ENCODE measurements at places on chromosomes 12 and 14.

DNA sequence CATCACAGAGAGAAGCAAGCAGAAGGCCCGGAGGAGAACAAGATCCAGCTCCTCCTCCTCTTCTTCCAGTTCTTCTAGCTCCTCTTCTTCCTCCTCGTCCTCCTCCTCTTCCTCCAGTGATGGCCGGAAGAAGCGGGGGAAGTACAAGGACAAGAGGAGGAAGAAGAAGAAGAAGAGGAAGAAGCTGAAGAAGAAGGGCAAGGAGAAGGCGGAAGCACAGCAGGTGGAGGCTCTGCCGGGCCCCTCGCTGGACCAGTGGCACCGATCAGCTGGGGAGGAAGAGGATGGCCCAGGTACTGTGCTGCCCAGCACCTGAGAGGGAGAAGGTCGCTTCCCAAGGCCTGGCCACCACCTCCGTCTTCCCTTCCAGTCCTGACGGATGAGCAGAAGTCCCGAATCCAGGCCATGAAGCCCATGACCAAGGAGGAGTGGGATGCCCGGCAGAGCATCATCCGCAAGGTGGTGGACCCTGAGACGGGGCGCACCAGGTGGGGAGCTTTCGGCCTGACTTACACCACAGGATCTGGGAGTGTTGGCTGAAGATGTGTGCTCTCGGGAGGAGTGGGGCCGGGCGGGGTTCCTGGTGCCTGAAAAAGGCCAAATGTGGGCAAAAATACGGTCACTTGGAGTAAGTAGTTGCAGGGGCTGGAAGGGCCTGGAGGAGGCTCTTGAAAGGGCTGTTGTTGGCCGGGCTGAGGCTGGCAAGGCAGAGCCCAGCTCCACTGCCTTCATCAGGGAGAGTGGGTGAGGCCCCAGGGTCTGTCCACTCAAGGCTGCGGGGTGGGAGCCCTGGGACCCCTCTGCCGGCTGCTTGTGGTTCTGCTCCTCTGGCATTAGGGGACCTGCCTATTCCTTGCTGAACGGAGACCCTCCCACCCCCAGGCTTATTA is 1.4 kb downstream of the ARL6IP4 start:
- peak; percentile 8 for DNase-seq

DNA sequence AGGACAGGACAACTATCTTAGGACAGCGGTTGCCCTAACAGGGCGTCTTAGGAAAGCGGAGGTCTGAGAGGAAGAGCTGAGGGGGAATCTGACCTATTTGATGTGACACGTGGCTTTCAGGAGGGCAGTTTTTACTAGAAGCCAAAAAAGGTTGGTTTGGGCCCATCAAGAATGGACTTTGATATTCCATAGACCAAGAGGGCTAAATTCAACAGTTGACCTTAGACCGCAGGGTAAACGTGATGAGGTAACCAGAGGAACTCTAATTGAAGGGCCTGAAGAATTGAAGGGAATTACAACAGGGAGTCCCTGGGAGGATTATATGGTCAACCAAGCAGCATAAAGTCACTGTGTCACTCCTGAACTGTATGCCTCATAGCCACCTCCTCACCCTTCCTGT is 11.5 kb downstream of the C1S start:
- DNase-seq: no peak

GRCh38 chr12:10293570-10294227 is 14.0 kb upstream of the KLRD1 start:
- DNase-seq: no peak

- DNase-seq: no peak
Measured at GRCh38 chr14:64238631-64239030, 55.5 kb downstream of the ESR2 start.

DNA sequence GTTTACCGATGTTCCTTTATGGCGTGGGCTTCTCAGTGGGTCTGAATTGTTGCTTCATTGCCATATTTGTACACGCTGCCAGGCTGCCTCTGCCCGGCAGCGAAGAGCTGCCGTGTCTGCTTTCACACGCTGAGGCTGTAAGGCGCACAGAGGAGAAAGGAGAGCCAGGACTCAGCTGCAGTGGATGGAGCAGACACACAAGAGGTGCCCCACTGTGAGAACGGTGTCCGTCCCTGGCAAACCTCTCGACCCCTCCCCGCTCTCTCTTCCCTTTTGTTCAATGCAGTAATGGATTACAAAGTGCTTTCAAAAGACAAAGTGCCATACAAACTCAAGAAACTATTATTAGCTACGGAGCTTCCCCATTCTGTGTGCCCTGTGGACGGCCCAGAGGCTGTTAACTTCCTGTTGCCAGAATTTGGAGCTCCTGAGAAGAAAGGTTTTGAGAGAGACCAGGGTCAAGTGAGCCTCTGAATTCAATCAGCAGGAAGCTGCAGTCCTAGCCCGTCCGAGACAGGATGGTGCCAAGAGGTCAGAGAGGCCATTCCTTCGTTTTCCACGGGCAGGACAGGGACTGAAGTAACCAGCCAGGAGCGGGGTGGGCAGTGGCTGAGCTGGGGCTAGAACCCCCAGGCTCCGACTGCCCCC is 15.8 kb downstream of the CCND2 start:
- DNase-seq: peak; percentile 62

DNA sequence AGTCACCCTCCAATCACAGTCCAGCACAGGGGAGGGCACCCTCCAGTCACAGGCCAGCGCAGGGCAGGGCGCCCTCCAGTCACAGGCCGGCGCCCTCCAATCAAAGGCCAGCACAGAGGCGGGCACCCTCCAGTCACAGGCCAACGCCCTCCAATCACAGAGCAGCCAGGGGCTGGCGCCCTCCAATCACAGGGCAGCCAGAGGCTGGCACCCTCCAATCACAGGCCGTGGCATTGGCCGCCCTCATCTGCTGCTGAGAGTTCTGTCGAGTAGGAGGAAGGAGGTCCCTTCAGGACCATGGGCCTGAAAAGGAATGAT is 26.6 kb downstream of the DDX51 start:
- no peak for DNase-seq
